ENCODE measurements at places on chromosomes 13 and 19.

- no peak for DNase-seq
These were observed 13.7 kb upstream of the ELF1 start for GRCh38 chr13:41032691-41033376.

GRCh38 chr19:19531951-19532805 is 3.5 kb downstream of the YJEFN3 start:
- DNase-seq, result no peak

- DNase-seq, result no peak
These were observed 102.0 kb downstream of the ERCC5 start for GRCh38 chr13:102947745-102948405.

DNA sequence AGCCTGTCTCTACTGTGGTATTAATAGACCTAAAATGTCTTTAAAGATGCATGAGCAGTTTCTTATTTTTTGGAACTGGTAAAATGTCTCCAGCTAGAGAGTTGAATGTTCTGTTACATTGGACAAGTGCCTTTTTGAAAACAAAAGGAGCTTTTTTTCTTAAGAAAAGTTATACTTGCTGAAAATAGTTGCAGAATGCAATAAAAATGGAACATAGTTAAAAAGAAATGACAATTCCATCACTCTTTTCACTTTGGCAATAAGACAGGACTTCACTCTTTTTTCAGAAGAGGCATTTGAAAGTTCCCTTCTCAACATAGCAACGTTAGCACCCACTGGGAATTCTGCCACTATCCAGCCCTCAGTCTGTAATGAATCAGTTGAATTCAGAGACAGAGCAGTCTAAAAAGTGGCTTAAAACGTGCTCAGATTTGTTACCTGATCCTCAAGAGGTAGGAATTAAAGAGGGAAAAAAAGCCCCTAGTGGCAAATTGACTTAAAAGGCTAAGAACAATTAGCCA is 10.1 kb downstream of the RGCC start:
- DNase-seq, result no peak

DNA sequence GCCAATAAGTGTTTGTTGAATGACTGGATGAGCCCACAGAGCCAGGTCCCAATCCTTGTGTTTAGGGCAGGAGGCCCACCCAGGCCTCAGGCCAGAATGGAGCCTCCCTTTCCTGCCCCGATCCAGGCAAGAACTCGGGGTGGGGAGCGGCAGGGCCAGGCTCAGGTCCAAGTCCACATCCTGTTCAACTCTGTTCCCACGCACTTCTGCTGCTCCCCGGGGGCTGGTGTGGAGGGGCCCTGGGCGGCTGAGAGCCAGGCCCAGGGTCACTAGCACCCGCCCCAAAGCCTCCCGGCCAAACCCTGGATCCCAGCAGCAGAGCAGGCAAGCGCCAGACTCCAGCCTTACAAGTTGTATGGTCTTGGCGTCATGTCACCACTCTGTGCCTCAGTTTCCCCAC is 8.0 kb downstream of the ANGPTL8 start:
- DNase-seq, result no peak

DNA sequence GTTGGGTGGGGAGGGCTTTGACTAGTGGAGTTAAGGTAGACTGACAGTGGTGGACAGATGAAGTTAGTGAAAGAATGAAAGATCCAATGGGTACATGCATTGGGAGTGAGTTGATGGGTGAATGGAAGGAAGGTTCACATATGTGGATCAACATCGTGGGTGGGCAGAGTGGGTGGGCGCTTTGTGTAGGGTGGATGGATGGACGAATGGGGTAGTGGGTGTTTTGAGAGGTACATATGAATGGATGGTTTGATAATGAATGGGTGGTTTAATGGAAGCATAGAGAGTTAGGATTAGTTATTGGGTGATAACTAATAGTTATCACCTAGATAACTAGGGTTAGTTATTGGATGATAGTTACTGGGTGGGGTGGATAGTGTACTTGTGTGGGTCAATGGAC is 11.5 kb downstream of the ZSWIM4 start:
- DNase-seq, result no peak

- DNase-seq, result no peak
These were observed 52.0 kb downstream of the EPS15L1 start for GRCh38 chr19:16419669-16420335.

DNA sequence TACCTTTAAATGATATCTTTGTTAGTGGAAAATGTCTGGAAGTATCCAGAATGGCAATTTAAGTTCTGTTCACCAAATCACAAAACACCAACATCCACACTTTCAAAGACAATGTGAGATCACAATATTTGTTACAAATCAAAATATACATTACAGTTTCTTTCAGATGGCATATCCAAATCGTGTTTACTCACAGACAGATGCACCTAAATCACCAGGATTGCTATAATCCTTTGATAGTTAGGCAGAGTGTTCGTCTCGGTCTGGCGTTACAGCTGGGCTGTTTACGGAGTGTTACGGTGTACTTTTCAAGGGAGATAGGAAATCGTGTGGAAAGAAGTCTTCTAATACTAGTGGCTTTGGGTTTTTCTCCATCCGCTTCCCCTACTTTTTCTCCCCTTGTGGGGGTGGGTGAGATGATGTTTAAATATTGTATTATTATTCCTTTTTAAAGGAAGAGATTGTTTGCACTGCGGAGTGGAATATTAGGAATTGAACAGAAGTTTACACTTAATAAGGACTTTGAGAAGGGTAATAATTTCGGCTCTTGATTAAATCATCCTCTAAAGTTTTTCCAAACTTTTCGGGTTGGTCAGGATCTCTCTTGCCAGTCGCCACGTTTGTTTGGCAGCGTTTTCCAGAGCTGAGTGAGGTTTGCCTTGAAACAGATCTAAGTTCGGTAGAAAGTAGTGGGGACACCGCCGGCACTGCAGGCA is 1.8 kb downstream of the MAB21L1 start:
- DNase-seq, result no peak

GRCh38 chr13:67630640-67631039 is 400.5 kb upstream of the PCDH9 start:
- no peak for DNase-seq

- DNase-seq, result no peak
These were observed 141.9 kb downstream of the SLC7A1 start for GRCh38 chr13:29453617-29454011.

- no peak for DNase-seq
These were observed 759.9 kb downstream of the GPC5 start for GRCh38 chr13:92158346-92158745.

- DNase-seq, result no peak
These were observed 1.1 kb upstream of the APOE start for GRCh38 chr19:44904426-44904994.
